ENCODE measurements at places on chromosomes 5 and 9.

DNA sequence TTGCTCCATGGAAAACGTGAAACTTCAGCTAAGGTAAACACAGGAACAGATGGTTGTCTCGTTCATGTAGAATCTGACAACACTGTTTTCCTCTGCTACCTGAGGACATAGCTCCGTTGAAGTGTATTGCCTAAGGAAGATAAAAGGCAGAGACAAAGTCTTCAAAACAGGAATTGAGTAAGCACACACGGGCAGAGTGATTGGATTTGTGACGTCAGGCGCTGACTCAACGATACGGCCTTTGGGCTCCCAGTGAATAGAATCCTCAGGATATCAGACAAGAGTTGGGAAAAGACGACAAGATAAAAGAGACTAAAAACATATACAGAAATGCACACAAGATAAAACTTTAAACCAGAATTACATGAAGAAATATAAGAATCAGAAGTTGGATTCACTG is 787.1 kb upstream of the CTNND2 start:
- no peak for DNase-seq

DNA sequence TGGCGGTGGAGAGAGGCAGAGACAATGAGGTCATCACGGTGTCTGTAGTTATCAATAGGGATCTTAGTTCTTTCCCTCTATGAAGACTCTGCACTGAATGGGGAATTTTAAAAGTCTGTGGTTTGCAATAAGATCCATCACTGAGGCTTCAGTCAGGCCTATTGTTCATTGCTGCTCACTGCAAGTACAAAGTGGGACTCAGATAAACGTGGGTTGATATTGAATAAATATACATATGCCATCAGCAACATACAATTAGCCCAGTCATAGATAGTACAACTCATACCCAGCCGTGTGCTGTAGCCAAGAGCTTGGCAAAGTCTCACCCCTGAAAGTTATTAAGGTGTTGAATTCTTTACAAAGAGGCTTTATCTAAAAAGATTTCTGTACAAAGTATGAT is 88.4 kb downstream of the ENC1 start:
- no peak for DNase-seq

DNA sequence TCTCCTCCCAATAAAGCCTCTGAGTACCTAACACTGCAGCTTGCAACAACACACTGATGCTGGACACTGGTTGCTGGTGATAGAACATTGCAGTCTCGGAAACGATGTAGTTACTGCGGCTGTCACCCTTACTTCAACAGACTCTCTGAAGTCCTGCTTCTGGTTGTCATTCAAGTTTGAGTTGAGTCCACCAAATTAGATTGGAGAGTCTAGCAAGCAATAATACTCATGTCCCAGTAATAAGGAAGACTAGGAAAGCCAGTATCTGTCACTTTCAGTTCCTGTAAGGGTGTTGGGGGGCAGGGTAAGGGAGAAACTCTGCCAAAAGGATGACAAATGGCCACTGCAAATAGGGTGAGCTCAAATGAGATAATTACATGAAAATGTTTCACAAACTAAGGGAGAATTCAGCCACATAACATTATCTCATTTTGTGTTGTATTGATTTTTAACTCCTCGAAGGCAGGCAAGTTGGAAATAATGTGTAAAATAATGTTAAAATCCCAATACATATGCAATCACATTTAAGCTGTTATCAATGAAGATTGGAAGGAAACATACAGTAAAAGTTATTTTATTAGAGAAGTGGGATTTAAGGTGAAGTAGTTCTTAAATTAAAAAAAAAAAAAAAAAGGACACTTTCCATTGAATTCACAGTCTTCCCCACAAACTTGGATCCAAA is 849 bp upstream of the IFT74 start:
- no peak for DNase-seq

DNA sequence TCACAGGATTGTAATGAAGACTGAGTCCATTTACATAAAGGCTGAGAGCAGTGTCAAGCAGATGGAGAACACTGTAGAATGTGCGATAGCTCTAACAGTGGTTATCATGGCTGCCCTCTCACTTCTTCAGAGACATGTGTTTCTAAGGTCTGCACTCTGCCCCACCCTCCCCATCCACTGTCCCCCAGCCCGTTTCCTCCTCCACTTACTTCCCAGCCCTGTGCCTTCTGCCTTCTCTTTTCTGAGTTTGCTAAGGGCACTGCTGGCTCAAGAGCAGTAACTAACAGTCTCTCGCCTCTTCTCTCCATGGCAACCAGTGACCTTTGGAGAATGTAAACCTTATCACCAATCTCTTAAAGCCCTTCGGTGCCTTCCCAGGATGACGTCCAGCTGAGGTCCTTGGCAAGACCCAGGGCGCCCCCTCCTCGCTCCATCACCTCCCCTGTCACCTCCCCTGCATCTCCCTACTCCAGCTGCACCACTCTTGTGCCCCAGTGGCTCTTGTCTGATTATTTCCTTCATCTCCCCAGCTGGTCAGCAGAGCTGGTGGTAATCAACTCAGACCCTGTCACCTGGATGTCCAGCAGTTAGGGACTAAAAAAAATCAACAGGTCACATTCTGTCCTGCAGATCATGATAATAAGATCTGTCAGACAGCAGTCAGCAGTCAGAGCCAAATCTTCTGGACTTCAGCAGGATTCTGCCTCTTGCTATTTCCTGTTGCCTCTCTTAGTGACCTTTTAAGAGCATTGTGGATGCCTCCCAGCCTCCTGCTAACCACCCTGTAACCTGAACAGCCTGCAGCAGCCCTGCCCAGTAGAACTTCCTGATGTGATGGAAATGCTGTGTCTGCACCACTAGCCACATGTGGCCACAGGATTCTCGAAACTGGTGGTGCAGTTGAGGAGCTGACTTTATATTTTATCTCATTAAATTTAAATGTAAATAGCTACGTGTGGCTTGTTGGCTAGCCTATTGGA is 9.0 kb downstream of the FXN start:
- DNase-seq: no peak

DNA sequence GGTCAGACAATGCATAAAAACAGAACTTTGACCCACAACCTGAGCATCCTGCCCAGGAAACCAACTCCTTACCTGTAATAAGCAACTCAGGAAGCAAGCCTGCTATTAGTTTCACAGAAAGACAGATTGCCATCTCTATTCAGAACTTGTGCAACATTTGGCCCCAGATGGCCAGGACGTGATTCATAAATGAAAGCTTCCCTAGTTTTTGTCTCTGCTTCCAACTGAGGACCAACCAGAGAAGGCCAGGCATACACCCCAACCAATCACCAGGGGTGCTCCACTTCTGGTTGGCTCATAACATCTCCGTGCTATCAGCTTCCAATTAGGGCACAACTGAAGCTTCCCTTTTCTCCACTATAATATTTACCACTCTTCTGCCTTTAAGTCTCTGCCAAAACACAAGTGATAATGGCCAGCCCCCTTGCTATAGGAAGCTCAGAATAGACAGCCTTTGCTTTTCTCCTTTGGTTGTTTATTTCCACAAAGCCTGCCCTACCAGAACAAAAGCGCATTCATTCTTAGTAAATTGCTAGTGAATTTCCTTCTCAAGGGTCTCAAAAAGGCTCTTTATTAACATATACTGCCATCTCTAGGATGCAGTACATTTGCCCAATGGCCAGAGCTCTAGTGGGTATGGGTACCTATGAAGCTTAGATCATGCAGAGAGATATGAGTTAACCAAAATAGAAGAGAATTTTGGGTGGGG is 289.7 kb upstream of the DAP start:
- no peak for DNase-seq

DNA sequence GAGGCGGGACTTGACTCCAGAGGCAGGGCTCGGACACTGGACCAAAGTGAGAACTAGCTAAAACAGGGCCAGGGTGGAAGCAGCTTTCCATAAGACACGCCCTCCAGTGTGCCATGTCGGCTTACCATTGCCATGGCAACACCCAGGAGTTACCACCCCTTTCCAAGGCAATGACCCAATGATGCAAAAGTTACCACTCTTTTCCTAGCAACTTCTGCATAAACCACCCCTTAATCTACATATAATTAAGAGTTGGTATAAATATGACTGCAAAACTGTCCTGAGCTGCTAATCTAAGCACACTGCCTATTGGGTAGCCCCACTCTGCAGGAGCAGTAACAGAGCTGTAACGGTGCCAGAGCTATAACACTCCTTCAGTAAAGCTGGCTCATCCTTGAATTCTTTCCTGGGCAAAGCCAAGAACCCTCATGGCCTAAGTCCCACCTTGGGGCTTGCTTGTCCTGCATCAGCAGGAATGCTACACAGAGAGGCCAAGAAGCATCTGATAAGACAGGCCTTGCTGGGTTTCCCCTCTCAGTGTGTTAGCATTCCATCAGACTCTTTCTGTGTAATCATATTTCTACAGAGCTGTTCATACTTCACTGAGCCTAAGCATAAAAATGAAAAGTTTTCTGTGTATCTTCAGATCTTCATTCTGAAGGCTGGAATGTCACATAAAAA is 262.7 kb upstream of the KLF9 start:
- DNase-seq: no peak

DNA sequence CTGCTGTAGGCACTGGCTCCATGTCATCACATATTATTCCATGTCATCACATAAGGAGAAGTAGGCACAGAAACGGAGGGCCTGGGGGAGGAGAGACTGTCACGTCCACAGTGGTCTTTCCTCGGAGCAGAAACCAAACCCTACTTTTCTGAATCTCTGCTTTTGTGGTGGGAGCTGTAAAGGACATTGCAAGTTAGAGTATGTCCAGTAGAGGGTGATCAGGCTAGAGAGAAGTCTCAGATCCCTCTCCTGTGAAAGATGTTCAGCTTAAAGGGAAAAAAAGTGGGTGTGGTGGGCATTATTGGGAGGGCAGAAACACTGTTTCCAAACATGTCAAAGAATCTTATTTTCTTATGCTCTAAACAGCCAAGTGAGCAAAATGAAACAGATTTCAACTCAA is 19.4 kb upstream of the FBP2 start:
- no peak for DNase-seq

GRCh38 chr9:109016132-109016531 is 2.8 kb upstream of the CTNNAL1 start:
- DNase-seq: no peak

GRCh38 chr9:68966496-68966944 is 47.4 kb downstream of the PRKACG start:
- DNase-seq: no peak

DNA sequence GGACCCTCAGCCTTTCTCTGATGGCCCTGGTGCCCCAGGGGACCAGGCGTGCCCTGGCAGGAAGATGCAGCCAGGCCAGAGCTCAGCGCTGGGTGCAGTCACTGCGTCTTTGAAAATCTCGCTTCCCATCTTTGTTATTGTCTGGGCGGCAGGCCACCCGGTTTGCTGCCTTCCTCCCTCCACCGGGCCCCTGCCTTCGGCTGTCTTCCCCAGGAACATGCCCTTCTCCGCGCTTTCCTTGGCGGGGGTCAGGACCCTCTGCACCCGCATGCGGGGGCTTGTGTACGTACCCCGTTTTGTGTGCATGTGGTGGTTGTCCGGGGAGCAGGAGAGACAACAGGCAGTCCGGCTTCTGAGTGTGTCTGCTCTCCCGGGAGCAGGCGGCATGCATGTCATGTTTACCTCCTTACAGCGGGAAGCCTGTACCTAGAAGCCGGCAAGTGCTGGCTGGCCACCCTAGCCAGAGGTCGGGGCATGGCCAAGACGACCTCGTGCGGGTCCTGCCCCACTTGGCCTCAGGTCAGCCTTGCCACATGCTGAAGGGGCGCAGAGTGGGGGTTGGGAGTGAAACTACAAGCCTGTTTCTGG is 49.5 kb downstream of the DAB2IP start:
- DNase-seq: no peak

DNA sequence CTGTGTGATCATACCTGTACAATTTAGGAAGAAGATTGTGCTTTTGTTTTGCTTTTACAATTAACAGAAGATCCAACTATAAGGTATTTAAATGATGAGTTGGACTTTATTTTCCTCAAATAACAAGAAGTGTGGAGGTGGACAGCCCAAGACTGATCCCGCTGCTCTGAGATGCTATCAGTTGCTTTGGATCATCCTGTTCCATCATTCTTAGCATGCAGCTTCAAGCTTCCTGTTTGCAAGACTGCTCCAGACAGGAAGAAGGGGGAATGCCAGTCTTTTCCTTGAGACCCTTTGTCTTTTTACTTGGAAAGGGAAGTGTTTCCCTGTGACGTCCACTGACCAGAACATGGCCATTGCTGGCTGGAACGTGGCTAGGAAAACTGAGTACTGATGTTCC is 250.8 kb downstream of the ZSWIM6 start:
- DNase-seq: no peak

GRCh38 chr5:60410427-60410826 is 289.5 kb downstream of the DEPDC1B start:
- no peak for DNase-seq

- no peak for DNase-seq
These were observed 188.4 kb downstream of the ACER2 start for GRCh38 chr9:19597176-19597575.

- DNase-seq: no peak
These were observed 56.6 kb downstream of the RCL1 start for GRCh38 chr9:4849369-4849768.

Measured in cerebellar nuclear complex (tissue), 1 donor.